Activated CD8-positive, alpha-beta T cell treated with anti-CD3 and anti-CD28 coated beads, Interleukin-2, amount 10 ng/mL, durations not matched to agents 7 days and 5 days (primary cell): ENCODE measurements at places on chromosomes 7 and 10. TPM values are rescaled to one million over a fixed set of nuclear protein-coding genes. Genes with fewer than 3 reads are reported as not detected.
A peak's percentile ranks its signal among the peaks of the same experiment; 100 is the strongest.

DNA sequence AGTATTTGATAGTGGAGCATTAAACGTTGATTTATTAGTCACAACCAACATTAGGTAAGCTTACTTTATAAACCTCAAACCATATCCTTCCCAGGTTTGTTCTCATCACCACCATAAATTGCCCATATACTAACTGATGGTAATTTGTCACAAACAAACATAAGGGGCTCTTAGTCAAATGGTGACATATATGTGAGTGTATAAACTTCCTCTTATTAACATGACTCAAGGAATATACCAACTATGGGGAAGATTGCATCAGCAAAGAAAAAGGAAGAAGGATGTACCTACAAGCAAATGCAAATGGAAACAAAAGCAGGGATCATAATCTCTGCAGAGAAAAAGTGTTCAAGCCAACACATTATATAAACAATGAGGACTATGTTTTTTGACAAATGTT is 418.2 kb upstream of the AKR1E2 start:
- no peak for DNase-seq

DNA sequence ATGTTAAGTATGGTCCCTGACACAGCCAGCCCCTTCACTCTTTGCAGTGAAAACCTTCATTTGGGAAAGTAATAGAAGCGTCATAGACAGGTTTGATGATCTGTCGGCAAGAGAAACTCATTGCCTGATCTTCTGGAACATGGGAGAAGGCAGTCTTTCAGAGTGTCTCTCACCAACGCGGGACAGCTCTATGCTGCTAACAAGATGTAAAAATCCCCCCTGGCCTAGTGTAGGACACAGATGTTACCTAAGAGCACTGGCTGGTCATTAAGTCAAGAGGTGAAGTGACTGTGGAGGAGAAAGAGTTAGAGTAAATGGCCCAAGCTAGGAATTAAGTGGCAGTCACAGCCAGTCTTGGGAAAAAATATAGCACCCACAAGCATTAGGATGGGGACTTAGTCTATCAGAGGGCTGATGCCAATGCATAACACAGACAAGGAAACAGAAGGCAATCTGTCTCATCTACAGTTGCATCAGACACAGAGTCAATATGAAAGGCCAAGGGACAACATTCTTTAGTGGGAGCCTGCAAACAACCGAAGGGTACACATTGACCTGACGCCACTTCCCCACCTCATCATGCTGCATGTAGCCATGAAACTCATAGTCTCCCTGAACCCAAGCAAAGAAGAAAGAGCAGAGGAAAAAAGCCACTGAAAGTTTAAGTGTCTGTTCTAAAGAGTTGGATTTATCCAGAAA is 69.5 kb downstream of the SORCS1 start:
- no peak for DNase-seq

DNA sequence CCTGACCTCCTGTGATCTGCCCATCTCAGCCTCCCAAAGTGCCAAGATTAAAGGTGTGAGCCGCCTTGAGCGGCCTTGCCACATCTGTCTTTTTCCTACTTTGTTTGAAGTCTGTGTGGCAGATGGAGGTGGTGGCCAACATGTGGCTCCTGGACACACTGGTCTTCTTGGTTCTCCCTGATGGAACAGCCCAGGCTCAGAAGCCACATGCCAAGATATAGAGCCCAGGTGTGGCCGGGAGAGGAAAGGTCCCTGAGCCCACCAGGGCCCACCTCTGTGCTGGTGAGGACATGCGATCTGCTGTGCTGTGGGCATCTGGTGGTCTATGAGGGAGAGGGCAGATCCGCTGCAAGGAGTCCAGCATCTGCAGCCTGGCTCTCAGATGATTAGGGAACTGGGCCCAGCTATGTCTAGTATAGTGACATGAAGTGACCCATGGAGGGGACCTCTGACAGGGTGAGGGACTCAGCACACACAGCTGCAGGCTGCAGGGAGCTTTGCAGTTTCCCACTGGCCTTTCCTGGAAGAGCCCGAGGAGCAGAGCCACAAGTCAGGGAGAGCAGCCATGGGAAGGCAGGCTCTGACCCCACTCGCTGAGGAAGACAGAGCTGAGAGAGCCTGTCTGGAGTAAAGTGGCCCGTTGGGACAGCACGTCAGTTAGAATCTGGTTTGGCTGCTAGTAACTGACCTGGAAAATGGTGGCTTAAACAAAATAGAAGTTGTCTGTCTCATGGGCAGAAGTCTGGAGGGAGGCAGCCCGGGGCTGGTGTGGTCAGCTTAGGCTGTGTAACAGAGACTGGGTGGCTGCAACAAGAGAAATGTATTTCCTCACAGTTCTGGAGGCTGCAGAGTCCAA is 25.9 kb downstream of the ADCY1 start:
- DNase-seq, result no peak

GRCh38 chr7:155685070-155685790 is 40.8 kb downstream of the RBM33 start:
- DNase-seq, result peak; percentile 74

DNA sequence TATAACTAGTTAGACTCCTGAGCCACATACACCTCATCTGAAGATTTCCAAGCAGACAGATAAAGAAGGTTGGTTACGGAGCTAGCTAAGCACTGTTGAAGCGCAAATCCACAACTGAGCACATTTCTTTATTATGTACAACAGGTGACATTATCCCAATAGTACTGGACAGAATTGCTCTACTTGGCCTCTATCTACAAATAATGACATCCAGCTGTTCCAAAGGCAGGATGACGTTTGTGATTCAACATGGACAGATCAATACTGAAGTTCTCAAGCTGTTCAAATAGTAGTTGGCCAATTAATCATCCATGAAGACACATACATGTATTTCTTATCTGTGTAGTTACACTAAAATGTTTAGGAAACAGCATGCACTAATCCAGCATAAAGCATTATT is 101.0 kb downstream of the UBE2H start:
- DNase-seq, result no peak

DNA sequence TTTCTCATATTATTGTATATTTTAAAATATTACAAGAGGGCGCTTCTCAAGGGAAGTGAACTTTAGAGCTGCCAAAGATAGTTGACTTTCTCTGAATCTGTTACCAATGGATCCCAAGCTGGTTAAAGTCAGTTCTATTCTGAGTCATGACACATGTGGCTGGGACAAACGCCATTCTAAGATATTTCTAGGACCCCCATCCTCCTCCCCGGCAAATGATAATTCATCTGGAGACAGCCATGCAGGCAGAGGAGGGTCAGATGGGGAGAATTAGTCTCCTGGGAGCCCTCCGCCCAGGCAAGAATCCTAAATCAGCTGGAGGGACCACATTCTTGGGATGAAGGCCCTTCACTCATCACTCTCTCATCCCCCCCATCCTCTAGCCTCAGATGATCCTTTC is 187.7 kb downstream of the GFRA1 start:
- no peak for DNase-seq

FAM237B gene
- not detected for total RNA-seq

CYP17A1 gene
- total RNA-seq, result not detected

DNA sequence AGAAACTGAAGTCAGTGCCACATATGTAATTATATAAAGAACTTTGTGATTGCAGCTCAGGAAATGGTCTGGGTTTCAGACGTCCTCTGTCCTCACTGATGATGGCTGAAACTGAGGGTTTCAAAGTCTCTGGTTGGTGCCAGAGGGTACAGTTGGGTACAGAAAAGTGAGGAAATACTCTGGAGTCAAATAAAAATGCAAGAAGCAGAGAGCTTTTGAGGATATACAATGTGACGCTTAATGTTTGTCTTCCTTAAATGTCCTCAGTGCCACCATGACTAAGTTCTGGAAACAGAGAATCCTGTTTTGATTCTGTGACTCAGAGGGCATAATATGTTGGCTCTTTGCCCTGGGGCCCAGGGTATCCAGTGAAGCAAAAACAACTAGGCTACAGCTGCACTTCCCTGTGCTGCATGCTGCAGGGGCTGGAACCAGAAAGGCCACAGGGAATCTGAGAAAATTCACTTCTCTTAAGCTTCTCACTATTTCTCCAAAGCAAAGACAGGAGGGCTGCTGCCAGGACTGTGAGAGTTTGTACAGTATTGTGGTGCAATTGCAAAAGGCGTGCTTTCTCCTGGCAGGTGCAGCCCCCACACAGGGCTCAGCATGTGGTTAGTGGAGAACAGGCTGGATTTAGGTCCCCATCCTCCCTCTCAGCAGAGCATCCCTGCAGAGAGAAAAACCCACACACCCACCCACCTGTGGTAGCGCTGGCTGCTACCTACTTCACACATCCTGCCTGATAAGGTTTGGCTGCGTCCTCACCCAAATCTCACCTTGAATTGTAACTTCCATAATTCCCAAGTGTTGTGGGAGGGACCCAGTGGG is 169.5 kb upstream of the SVIL start:
- DNase-seq, result no peak

GRCh38 chr7:149598721-149599308 is 101.2 kb upstream of the ZNF746 start:
- DNase-seq, result peak; percentile 48

DNA sequence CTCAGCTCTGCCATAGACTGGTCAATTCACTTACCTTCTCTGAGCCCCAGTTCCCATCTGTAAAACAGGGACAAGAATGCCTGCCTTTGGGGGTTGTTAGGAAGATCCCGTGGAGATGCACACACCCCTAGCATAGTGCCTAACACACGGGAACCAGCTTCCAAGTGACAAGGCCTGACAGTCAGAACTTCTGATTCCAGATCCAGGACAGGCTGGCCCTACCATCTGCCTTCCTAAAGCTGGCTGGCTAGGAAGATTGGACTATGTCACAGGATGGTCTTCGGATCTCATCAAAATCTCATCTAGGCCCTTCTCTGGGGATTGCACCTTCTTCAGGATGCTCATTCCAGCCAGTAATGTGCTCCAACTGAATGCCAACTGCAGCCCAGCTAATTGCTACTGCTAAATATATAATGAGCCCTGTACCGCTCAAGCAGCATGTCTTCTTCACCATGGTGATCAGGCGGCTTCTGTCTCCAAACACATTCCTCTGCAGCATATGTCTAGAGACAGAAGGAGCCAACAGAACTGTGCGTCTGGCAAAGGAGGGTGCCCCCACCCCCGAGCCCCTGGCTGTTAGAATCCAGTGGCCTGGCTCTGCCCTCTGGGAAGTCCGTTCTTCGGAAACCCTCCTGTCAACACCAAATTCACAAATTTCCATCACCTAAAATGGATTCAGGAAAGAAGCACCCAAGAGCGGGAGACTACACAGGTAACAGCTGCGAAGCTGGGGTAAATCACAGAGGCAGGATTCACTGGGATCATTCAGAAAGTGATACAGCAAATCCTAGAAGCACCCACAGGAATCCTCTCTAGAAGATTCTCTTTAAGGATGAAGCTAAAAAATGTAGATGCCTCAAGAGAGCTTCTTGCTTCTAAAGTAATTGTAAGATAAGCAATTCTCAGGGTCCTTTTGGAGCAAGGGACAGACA is 142.1 kb upstream of the EEPD1 start:
- no peak for DNase-seq

FAM131B gene
- 2.4 TPM for total RNA-seq

- DNase-seq, result no peak
Observed at GRCh38 chr7:24401628-24402593, 117.9 kb downstream of the NPY start.

GRCh38 chr10:99365736-99366135 is 36.6 kb downstream of the CNNM1 start:
- DNase-seq, result no peak

LEP gene
- total RNA-seq, result not detected

DNA sequence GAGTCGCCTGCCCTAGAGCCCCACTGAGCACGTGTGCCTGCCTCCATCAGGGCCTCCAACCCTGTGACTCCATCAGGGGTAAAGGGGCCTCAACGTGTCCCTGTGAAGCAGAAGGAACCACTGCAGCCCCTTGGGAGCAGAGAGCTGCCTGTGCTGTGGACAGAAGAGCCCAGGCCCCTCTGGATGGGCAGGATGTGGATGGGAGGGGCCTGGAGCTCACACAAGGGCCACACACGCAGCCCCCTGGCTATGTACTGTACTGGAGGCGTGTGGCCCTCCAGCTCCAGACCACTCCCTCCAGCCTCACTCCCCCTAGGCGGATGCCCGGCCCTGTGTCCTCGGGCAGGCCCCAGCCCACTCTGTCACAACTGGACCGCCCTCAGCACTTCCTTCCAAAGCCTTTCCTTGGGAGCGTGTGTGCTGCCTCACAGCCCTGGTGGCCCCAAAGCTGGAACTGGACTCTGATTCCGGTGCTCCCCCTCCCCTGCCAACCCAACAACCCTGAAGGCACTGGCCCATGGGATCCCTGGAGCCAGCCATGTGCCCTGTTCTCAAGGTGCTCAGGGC is 238.0 kb downstream of the TCERG1L start:
- no peak for DNase-seq

OPN4 gene
- not detected for total RNA-seq

GRCh38 chr10:5656737-5657579 is 9.4 kb downstream of the ASB13 start:
- DNase-seq, result no peak
